A549 (cell line): ENCODE measurements at places on chromosomes 4 and X. TPM values are rescaled to one million over a fixed set of nuclear protein-coding genes. Genes with fewer than 3 reads are reported as not detected.

YY2 gene
- 2.6 to 3.2 TPM (median 3.2 TPM) in 3 replicates for polyA plus RNA-seq

DNA sequence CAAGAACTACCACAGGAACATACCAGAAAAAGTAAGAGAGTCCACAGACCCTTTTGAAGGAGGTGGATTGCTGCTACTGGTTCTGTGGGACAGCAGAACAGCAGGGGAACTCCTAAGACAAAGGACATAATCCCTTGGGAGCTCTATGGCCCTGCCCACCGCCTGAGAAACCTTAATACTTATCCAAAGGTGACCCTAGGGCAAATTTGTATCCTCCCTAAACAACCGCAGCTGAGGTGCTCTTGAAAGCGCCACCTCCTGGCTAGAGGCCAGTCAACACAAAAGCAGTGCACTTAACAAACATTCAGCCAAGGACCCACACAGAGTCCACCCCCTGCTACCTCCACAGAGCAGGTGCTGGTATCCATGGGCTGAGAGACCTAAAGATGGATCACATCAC lies 136.8 kb downstream of the ADAM29 start:
- no peak for DNase-seq

ZNF630 gene
- polyA plus RNA-seq: 0.46 to 0.58 TPM (median 0.54 TPM) in 3 replicates

DNA sequence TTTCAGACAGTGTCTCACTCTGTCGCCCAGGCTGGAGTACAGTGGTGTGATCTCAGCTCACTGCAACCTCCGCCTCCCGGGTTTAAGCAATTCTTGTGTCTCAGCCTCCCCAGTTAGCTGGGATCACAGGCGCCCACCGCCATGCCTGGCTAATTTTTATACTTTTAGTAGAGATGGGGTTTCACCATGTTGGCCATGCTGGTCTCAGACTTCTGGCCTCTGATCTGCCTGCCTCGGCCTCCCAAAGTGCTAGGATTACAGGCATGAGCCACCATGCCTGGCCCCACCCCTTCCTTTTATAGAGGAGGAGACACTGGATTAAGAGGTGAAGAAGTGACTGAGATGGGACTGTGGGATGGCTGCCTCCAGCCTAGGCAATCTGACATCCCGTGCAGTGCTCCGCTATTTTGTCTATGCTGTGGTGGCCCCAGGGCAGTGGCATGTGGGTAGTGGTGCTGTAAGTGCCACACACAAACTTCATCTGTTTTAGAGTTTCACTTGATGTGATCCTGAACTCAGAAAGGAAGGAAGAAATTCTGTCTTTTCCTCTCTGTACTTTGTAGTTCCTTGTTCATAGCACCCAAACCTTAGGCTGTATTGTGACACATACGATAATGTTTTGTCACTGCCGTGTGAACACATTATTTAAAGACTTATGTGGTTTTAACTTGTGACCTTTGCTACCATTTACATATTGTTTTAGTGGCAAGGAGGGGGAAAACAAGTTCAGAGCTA lies 48.9 kb downstream of the FNIP2 start:
- no peak for DNase-seq

GAGE12C gene
- polyA plus RNA-seq: not detected in 3 replicates

RBM47 gene
- polyA plus RNA-seq: 33.2 to 43.3 TPM (median 41.5 TPM) in 3 replicates

CXCL13 gene
- not detected in 3 replicates for polyA plus RNA-seq

GRCh38 chr4:3792813-3793212 lies 26.6 kb downstream of the ADRA2C start:
- peak; percentile 13 for DNase-seq

- no peak for DNase-seq
These were observed 179.7 kb downstream of the STIM2 start for GRCh38 chr4:27040356-27040755.
